ENCODE measurements at places on chromosomes 12 and 14.

GRCh38 chr14:23633160-23633701, 2.9 kb upstream of the DHRS2 start:
- H3K4me1 ChIP-seq = peaks cover 20% of the 10 kb centered on the region
- H3K27ac ChIP-seq = no peak overlapping the region
- H3K36me3 ChIP-seq = peaks cover 9% of the 10 kb centered on the region
- no peak overlapping the region for H3K4me3 ChIP-seq
- no peaks in the 10 kb centered on the region for H3K27me3 ChIP-seq

GRCh38 chr14:75222208-75222701, 45.8 kb upstream of the TMED10 start:
- no peaks in the 10 kb centered on the region for H3K36me3 ChIP-seq
- peak overlapping the region; percentile 13 for H3K4me3 ChIP-seq
- H3K4me1 ChIP-seq = peaks cover 33% of the 10 kb centered on the region
- no peaks in the 10 kb centered on the region for H3K27me3 ChIP-seq

- peaks cover 10% of the 10 kb centered on the region for H3K4me1 ChIP-seq
- no peak for DNase-seq
- no peaks in the 10 kb centered on the region for H3K36me3 ChIP-seq
- H3K27ac ChIP-seq = no peak overlapping the region
- H3K27me3 ChIP-seq = peaks cover 29% of the 10 kb centered on the region
- H3K4me3 ChIP-seq = no peak overlapping the region
These were observed 5.3 kb upstream of the DAAM1 start for GRCh38 chr14:59183150-59183549.

- H3K36me3 ChIP-seq = no peaks in the 10 kb centered on the region
- no peak overlapping the region for H3K4me3 ChIP-seq
- no peaks in the 10 kb centered on the region for H3K27me3 ChIP-seq
- H3K27ac ChIP-seq = no peak overlapping the region
- no peak for DNase-seq
- peaks cover 6% of the 10 kb centered on the region for H3K4me1 ChIP-seq
These were observed 84.5 kb upstream of the CDKN3 start for GRCh38 chr14:54312166-54312801.

- H3K4me1 ChIP-seq = no peaks in the 10 kb centered on the region
- H3K4me3 ChIP-seq = no peak overlapping the region
- no peaks in the 10 kb centered on the region for H3K27me3 ChIP-seq
- no peaks in the 10 kb centered on the region for H3K36me3 ChIP-seq
These were observed 192.1 kb downstream of the CPNE8 start for GRCh38 chr12:38713294-38713693.

GRCh38 chr12:9343731-9344130, 135.5 kb upstream of the PZP start:
- no peak overlapping the region for H3K4me3 ChIP-seq
- 0 out of 2 replicates have a peak, but pooled peaks cover 10% of the 10 kb centered on the region for H3K36me3 ChIP-seq
- H3K4me1 ChIP-seq = peaks cover 9% of the 10 kb centered on the region
- H3K27ac ChIP-seq = no peak overlapping the region

All from WTC11 (cell line).